ENCODE measurements at places on chromosomes 13 and 19.

- DNase-seq = no peak
Measured at GRCh38 chr13:35255241-35255640, 221.2 kb downstream of the MAB21L1 start.

- DNase-seq = no peak
Measured at GRCh38 chr13:59332966-59333365, 830.8 kb downstream of the DIAPH3 start.

DNA sequence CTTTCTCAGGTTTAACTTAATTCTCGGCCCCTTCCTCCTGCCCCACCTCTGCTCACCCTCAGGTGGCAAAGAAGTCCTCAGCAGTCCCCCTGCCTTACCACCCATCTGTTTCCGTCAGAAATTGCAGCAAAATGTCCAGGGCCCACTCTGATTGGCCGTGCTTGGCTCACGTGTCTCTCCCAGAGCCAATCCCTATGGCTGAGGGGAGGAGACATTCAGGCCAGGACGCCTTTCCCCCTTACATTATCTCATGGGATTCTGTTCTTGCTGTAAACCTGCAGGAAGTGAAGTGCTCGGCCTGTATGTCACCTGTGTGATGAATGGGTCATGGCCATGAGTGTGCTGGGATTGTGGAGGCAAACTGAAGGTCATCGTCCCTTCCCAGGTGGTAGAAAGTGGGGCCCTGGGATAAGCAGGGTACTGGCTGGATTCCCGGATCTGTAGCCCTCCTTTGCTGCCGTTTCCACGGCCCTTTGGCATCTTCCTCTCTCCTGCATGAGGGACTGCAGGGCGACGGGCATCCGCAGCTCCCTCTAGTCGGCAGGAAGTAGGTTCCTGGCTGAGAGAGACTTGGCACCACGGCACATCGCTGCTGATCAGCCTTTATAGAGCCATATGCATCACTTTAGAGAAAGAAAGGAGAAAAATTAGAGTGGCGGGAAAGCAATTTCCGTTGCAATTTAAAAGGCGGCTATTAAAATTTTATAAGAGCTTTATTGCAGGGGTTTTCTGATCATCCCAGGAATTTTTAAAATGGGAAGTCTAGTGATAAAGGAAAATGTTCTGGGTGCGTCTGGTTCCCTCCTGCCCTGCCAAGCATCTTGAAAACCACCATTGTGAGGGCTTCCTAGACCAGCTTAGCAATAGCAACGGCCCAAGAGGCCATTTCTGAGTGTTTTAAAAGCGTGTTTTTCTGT, 118.2 kb downstream of the SIPA1L3 start:
- DNase-seq = no peak

GRCh38 chr19:1409204-1410005, 2.0 kb downstream of the DAZAP1 start:
- no peak for DNase-seq

GRCh38 chr13:44336934-44337333, 36.7 kb upstream of the SERP2 start:
- no peak for DNase-seq

DNA sequence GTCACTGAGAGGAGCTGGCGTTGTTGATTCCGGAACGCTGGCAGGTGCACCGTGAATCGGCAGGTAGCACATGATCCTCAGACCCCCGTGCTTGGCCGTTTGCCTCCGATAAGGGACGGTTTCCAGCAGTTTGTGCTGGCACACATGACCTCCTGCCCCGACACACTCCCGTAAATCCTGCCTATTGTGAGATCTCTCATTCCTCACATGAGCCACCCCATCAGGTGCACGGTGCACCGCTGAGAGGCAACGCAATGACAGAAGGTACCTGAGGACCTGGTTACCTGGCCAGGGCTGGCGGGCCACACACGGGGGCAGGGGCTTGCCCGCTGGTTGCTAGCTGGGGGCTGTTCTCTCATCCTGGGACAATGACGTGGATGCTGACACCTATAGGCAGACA, 2.1 kb upstream of the ADPRHL1 start:
- DNase-seq = no peak

DNA sequence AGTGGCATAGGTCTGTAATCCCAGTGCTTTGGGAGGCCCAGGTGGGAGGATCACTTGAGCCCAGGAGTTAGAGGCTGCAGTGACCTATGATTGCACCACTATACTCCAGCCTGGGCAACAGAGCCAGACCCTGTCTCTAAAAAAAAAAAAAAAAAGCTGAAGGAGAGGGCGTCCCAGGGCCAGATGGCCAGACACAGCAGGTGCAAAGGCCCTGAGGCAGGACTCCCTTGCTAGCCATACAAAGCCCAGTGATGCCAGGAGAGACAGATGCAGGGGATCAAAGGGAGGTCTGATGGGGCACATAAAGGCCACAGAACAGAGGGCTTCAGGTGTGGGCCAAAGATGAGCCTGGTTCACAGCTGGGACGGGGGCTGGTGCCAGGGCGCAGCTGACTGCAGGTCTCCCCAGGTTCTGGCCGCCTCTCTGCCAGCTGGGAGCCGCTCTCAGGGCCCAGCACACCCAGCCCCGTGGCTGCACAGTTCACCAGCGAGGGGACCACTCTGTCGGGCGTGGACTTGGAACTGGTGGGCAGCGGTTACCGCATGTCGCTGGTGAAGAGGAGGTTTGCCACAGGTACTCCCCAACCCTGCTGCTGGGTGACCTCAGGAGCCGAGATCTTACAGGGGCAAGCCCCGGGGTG, 7.5 kb upstream of the B3GNT3 start:
- no peak for DNase-seq

DNA sequence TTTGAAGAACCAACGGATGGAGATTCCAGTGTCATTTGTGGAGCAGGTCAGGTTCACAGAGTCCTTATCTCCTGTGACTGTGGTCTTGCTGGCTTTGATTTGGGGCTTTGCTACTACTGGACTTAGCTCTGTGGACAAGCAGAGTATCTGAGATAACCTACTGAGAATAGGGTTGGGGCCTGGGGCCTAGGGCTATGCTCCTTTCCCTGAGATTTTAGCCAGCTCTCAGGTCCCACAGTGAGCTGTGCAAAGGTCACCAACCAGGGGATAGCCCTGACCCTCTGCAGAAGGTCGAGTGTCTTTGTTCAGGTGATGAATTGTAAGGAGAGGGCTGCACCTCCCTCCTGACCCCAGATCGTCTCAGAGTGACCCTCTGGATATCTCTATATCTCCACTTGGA, 9.2 kb downstream of the CEACAM1 start:
- no peak for DNase-seq

GRCh38 chr13:114012141-114012540, 38.3 kb upstream of the C13orf46 start:
- DNase-seq = no peak

DNA sequence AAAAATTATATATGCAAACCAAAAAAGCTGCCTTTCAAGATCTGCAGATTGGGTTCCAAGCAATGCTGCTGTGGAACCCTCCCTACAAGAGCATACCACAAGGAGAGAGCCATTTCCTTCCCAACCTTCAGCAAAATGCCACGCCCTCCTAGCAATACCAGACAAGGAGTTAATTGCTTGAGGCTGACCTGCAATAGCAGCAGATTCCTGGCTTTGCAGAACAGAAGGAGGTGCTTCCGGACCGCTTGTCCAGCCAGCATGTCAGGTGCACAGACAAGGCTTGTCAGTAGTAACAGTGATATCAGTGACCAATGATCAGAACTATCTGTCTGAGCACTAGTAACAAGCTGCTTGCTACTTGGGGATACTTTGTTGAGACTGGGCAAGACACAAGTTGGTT, 301.6 kb downstream of the FGF14 start:
- DNase-seq = no peak

GRCh38 chr13:85137516-85137915, 661.7 kb downstream of the SLITRK6 start:
- no peak for DNase-seq

All from stimulated activated effector memory CD8-positive, alpha-beta T cell treated with anti-CD3 and anti-CD28 coated beads, Interleukin-12 subunit alpha, Interleukin-12 subunit beta, amount 100 ng/mL, for 72 hours (primary cell).